Hindlimb muscle (tissue), 1 donor: ENCODE measurements at places on chromosomes 1 and 21. TPM values are rescaled to one million over a fixed set of nuclear protein-coding genes. Genes with fewer than 3 reads are reported as not detected.

- no peak for DNase-seq
Observed at GRCh38 chr1:76379506-76379905, 305.0 kb downstream of the ST6GALNAC3 start.

DNA sequence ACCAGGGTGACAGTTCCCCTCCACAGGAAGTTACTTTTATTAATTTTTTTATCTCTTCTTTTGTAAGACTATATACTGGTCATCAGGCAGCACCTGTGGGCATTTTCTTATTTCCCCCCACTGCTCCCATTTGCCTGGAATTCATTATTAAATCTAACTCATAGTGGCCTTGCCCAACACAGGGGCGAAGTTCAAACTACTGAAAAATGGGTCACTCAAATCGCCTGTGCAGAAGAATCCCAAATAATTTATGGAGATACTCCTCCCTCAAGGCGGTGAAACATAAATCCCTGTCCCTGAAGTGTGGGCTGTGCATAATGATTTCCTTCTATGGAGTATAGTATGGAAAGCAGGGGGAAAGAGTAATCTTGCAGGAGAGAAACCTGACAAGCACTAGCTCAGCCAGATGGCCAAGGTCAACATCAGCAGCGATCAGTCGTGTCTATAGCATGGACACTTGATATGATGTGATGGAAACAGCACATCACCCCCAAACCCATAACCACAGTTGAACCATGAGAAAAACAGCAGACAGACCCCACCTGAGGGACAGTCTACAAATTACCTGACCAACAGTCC lies 7.9 kb downstream of the CAMK2N1 start:
- DNase-seq, result no peak

DNA sequence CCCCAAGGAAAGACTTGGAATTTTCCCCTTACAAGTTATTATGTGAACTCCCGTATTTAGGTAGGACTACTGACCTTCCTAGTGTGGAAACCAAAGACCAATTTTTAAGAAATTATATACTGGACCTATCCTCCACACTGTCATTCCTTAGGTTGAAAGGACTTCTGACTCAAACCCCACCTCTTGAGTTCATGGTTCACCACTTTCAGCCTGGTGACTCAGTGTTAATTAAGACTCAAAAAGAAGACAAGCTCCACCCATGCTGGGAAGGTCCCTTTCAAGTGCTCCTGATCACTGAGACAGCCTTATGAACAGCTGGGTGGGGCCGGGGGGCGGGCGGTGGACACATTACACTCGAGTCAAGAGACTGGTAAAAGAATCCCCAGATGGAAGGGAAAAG lies 113.2 kb downstream of the LRRC53 start:
- no peak for DNase-seq

DNA sequence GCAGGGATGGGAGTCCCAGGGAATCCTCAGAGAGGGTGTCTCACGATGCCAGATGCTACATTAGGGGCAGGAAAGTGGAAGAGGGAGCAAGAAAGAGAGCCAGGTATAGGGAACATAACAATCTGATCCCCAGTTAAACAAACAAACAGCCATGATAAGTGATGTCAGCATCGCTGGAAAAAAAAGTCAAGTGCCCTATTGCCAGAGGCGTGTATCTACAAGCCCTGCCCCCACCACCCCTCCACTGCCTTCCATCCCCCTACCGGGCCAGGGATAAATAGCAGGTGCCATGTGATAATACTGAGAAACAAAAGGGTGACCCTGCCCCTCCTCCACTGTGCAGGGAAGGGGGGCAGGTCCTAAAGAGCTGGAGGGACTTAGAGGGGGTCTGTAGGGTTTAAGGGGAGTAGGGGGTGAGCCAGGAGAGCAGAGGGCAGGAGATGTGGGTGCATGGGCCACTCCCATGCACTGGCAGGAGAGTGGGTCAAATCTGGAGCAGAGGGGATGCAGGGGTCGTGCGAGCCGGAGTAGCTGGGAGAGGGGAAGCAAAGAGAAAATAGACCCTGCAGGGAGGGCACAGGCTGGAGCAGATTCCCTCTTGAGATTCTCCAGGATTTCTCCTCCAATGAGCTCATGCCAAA lies 3.4 kb downstream of the SLC26A9 start:
- DNase-seq, result no peak

- DNase-seq, result no peak
Observed at GRCh38 chr1:200131551-200132125, 104.1 kb downstream of the NR5A2 start.

DNA sequence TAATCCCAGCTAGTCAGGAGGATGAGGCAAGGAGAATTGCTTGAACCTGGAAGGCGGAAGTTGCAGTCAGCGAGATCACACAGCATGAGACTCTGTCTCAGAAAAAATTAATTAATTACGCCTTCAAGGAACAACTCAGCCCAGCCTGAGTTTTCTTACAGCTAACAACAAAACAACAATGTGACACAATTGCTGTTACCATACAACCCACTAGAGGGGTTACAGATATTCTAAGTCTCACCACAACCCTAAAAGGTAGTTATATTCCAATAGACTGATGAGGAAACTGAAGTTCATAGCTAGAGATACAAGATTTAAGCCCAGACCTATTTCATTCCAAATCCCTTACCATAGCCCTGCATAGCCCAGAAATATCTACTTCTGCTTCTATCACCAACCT lies 2.9 kb upstream of the LRRC8C start:
- DNase-seq, result no peak

DNA sequence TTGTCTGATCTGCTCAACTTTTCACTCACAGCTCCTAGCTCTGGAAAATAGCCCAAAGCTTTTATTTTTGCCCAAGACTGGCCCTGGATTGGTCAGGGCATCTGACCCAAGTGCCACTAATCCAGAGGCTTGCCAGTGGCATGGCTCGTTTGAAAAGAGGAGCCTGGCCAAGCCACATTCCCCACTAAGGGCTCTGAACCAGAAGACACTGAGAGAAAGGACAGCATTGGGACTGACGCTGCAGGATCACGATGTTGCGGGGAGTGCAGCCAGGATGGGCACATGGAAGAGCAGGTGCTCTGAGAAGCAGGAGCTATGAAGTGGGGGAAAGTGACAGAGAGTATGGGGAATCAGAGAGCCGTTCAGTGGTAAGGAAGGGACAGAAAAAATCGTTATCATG lies 44.9 kb upstream of the TSPAN2 start:
- DNase-seq, result no peak

Gene C1orf53
- polyA plus RNA-seq, result 1.0 TPM

DNA sequence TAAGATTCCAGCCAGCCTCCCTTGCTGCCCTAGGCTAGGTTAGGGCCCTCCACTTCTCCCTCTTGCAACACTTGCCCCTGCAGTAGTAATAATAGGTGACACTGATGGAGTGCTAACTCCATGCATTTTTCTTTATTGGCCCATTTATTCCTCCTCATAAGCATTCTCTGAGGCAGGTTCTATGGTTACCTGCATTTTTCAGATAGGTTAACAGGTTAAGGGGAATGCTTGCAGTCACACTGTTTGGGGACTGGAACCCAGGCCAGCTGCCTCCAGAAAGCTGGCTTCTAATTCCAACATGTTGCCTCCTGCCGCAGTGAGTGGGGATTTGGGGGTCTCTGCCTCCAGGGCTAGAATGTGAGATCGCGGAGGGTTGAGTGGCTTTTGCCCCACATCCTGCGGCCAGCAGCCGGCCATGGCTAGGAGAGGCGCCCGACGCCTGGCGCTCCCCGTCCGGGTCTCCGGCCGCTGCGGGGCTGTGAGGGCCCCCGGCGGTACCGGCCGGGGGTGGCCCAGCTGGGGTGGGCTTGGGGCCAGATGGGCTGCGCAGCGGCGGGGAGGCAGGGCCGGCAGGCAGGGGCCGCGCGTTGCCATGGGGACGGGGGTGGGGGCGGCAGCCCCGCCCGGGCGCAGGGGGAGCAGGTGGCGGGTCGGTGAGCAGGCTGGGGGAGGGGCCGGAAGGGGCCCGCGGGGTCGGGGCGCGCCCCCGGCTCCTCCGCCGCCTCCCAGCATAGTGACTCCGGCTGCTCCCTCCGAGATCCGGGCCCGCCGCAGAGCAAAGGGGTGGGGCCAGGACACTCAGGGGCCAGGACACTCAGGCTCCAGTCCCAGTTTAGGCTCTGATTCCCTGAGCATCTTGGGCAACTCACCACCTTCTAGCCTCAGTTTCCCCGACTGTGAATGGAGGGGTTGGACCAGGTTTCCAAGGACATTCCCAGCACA lies 68.4 kb upstream of the SSBP3 start:
- DNase-seq, result no peak

DNA sequence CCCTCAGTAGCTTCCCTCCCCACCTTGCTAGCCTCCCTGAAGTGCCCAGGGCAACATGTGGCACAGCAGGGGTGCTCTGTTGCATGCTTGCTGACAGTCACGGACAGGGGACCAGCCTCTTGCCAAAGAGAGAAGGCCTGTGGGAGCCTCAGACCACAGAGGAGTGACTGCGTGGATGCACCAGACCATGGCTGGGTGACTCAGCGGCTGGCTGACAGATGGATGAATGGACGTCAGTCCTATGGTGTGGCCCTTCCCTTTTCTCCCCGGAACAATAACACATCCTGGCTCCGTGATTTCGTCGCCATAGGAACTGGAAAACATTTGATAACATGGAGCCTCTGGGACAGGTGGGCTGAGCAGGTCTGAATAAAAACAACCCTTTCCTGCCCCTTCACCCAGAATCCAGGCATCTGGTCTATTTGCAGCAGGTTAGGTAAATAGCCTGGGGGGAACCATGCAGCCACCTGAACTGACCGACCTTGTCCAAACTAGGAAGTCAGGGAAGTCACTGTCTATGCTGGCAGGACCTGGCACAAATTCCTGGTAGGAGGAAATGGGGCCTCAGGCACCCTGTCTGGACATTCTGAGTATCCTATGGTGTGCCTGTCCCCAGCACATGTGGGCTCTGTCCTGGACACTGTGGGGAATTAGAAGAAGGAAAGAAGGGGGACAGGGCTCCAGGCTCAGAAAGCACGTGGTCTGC lies 53.3 kb downstream of the NENF start:
- no peak for DNase-seq

Gene CR1L
- polyA plus RNA-seq, result not detected

Gene RNU1-3
- polyA plus RNA-seq, result not detected

- no peak for DNase-seq
Observed at GRCh38 chr1:215104283-215104682, 21.7 kb downstream of the KCNK2 start.

DNA sequence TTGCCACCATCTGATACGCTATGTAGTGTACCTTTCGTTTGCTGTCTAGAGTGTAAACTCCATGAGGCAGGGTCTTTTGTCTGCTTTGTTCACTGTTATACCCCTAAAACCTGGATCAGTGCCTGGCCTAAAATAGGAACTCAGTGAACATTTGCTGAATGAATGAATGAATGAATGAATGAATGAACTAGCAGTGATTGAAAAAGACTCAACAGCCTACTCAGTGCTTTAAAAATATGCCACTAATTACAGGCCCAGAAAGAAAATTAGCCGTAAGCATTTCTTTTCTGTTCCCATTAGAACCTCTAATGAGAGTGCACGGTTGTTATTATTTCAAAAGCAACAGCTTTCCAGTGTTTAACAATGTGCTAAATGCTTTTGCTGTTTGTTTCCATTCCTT lies 69.3 kb upstream of the SYT6 start:
- DNase-seq, result no peak

- DNase-seq, result no peak
Observed at GRCh38 chr1:151947140-151947539, 37.8 kb upstream of the THEM4 start.

Gene OR2L13
- not detected for polyA plus RNA-seq

DNA sequence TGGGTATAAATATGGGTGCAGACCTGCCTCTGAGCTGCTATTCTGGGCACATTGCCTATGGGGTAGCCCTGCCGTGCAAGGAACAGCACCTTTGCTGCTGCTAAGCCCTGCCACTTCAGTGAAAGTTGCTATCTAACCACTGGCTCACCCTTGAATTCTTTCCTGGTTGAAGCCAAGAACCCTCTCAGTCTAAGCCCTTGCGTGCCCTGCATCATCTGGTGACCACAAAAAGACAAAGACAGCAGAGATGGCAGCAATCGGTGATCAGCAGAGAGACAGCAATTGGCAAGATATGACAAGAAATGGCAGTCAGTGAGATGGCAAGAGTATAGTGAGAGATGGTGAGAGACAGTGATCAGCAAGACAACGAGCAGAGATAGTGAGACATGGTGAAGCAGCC lies 418.3 kb downstream of the MATN1 start:
- DNase-seq, result no peak

- DNase-seq, result no peak
Observed at GRCh38 chr21:37620401-37620800, 253.8 kb downstream of the DYRK1A start.

GRCh38 chr1:178382372-178382771 lies 114.4 kb downstream of the CLEC20A start:
- DNase-seq, result no peak

DNA sequence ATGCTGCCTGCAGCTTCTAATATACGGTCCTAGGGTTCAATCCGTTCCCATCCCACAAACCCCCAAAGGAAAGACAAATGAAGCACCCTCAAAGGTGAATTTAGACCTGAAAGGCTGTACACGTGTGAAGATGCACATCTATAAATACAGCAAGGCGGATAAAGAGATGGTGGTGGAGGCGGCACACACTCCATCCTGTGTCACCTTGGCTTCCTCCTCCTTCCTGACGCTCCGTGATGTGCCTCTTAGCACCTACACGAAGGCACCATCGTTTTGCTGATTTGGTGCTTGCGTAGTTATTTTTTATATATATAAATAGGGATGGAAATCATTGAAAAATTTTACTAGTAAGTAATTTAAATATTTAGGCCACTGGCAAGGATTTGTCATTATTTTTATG lies 359.4 kb downstream of the NPHP4 start:
- DNase-seq, result no peak

- DNase-seq, result no peak
Observed at GRCh38 chr1:46362158-46362557, 21.6 kb downstream of the NSUN4 start.

Gene CATSPERE
- polyA plus RNA-seq, result 0.93 TPM

DNA sequence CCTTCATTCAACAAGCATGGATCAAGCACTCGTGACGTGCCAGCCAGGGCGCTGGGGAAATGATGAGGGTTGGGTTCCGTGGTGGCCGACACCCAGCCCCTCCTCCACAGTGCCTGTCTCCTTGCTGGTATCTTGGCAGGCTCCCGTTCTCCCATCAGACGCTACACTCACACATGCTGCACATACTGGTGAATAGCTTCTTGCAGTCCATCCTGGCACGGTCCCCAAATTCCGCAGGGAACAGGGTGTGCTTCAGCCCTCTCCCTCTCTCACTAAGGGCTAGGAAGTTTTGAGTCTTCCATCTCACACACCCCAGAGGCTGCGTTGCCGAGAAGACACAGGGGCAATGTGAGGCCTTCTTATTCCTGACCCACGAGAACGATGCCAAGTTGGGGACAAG lies 10.1 kb upstream of the MEF2D start:
- no peak for DNase-seq

DNA sequence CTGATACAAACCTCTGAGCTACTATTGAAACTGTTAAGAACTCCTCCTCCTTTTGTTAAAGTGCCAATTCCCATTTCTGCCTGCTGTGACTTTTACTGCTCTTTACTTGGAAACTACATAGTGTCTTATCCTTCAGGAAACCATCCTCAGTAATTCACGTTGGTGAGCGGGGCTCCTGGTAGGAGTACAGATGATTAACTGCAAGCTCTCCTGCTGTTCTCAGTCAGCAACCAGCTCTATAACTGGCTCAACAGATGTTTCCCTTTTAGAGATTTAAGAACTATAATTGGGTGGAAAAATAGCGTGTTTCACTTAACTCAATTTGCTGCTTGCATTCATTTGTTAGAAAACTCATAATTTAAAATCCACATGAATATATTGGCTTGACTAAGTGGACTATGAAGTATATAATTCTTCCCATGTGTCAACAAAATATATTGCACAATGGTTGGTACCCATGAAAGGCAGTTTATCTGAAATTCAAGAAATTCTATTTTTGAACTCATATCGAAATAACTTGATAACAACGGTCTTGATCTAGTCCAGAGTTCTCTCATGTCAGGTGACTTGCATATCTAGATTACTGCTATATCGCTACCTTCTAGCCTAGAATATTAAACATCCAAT lies 574.0 kb downstream of the KCNT2 start:
- DNase-seq, result no peak
